Right renal cortex interstitium (tissue), 3 donors: ENCODE measurements at places on chromosomes 16 and 17. TPM values are rescaled to one million over a fixed set of nuclear protein-coding genes. Genes with fewer than 3 reads are reported as not detected.

- DNase-seq, result no peak
Measured at GRCh38 chr17:79743614-79744013, 12.9 kb downstream of the ENPP7 start.

GRCh38 chr17:72063262-72063661 lies 57.6 kb upstream of the SOX9 start:
- DNase-seq, result no peak

The KRT16 gene
- polyA plus RNA-seq, result not detected

- no peak for DNase-seq
Measured at GRCh38 chr16:57514791-57515600, 21.4 kb downstream of the CCDC102A start.

DNA sequence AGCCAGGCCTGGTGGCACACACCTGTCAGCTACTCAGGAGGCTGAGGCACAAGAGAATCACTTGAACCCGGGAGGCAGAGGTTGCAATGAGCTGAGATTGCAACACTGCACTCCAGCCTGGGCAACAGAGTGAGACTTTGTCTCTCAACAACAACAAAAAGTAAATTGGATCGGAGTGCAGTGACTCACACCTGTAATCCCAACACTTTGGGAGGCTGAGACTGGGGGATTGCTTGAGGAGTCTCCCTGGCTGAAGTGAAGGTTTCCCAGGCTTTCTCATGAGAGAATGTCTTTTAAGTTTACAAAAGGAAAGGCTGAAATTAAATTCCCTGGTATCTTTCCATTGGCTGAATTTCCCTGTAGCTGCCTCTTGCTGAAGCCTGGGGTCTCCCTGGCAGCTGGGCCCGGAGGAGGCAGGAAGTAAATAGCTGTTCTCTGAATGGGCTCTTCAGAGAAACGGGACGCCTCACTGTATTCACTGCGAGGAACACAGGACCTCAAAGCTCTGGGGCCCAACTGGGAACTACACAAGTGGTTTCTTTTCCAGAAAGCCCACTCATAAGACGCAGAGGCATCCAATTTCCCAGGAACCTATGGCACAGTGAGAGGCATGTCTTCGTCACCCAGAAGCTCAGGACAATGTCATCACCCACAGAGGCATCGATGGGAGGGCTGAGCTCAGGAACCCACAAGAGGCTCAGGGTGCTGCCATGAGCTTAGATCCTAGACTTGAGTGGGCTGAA lies 77.4 kb upstream of the SMURF2 start:
- no peak for DNase-seq

DNA sequence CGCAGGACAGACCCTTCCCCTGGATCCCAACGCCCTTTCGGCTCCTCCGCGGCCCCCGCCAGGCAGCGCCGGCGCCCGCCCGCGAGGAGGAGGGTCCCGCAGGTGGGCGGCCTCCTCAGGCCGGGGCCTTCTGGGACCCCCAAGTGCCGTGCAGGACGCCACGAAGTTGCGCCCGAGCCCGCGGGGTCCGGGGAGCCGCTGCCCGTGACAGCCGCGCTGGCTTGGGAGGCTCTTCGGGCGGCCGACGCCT lies 504 bp downstream of the ERN1 start:
- no peak for DNase-seq

DNA sequence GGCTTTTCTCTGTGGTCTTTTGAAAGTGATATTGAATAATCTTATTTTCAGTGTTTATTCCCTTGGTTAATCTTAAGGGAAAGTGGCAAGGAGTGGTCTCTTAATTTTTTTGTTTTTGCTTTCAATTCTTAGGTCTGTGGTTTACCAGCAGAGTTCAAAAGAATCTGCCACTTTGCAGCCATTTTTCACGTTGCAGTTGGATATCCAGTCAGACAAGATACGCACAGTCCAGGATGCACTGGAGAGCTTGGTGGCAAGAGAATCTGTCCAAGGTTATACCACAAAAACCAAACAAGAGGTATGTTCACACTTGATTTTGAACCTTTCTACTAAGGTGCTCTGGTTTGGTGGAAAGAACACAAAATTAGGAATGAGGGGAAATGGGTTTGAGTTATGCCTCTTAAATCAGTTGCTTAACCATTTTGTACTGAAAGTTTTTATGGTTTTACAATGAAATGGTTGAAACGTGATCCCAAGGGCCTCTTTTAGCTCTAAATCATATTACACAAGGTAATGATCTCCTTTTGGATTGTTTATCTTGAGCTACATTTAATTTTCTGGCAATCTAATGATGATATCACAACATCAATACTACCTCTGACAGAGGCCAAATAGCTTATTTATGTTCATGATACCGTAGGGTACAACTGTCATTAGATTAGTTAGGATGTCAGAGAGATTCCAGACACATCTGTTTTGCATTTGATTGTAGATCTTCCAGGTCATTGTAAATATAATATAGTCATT lies 51.6 kb upstream of the CRISPLD2 start:
- DNase-seq, result no peak

DNA sequence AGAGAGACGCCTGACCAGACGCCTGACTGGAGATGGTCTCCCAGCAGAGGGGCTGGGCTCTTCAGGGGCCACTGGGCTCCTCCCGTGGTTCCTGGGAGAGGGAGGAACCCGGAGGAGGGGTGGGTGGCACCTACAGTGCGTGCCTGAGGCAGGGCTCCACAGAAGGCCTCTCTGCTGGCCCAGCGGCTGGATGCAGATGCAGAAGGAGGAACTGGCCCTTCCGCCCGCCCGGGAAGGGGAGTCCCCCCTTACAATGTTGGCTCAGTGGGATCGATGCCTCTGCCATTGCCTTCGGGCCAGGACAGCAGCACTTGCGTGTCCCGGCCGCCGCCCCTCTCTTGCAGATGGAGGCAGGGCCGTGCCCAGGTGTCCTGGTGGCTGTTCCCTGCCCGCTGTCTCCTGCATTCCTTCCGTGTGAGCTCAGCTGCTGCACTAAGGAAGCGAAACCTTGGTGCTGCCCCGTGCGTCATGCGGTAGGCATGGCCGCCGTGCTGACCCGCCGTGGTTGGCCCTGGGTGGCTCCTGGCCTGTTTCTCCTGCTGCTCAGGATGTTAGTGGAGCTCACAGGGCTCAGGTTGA lies 15.1 kb downstream of the BAIAP2 start:
- DNase-seq, result no peak

GRCh38 chr16:48433116-48433849 lies 48.1 kb upstream of the SIAH1 start:
- DNase-seq, result no peak

- DNase-seq, result no peak
Measured at GRCh38 chr17:69525920-69526841, 111.7 kb downstream of the MAP2K6 start.

DNA sequence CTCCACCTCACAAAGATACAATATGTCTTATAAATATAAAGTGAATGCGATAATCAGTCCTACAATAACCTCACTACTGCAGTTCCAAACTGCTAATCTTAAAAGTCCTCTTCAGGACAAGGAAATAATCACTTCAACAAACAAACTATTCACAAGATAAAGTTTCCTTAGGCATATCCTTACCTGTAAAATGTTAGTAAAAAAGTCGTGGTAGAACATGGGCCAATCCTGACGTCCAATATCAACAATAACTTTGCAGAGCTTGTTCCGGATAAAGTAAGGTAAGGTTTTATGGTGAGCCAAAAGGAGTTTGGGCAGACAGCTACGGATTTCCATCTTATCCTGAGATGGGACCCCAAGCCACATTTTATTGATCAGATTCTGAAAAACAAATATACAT lies 36.0 kb downstream of the XPO6 start:
- no peak for DNase-seq

DNA sequence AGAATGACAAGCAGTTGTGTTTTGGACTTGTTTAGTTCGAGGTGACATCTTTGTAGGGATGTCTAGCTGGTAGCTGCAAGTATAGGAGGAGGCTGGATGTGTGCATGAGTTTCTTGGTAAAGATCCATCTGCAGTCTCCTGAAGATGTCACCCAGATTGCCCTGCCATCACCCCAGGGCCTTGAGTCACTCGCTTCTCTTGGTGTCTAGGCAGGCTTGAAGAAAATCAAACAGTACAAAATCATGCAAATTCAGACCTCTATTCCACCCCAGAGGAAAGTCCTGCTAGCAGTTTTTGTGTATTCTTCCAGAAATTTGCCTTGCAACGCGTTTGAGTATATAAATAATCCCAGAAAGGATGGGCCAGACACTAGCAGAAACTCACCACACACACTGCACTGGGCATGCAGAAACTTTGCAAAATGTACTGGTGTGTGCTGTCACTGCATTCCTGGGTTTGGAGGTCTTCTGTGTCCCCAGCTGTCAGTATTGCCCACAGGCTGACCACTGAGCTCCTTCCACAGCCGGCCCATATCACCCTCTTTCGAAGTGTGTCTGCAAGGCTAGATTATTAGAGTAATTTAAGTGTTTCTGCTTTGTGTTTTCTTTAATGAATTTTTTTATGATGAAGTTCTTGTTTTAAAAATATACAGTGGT lies 51.5 kb downstream of the TENT4B start:
- no peak for DNase-seq

DNA sequence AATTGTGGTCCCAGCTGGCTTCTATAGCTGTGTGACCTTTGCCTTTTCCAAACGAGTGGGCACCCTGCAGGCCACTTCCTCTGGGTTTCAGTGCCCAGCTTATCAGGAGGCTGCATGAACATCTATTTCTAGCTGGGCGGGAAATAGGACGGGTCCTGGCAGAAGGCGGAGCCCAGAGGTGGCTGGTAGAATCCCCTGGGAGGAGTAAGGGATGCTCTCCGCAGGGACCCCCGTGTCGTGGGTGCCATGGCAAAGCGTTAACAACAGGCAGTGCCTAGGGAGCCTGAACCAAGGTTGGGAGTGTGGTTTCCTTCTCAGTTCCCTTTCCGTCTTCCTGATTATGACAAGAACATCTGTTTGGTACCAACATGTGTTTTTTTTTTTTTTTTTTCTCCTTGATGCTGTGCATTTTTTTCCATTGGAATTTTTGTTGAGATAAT lies 58.2 kb downstream of the PLCG2 start:
- DNase-seq, result no peak

The MON1B gene
- 23.0 TPM for polyA plus RNA-seq

DNA sequence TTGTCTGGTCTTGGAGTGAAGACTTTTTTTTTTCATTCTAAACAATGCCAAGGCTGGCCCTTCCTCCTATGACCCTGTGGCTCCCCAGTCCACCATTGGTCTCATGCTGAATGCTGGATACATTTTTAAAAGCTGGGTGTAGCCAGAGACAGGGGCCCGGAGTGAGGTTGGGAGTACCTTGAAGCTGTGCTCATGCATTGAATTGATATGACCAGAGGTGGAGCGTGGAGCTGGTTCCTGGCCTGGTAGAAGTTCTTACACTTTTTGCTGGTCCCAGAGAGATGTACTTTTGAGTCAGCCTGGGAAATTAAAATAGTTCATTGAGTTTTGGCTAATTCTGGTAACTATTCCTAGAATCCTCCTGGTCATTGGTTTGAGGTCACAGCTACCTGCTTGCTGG lies 83.6 kb downstream of the CMIP start:
- DNase-seq, result no peak

GRCh38 chr17:56393156-56393555 lies 200.3 kb upstream of the NOG start:
- no peak for DNase-seq

DNA sequence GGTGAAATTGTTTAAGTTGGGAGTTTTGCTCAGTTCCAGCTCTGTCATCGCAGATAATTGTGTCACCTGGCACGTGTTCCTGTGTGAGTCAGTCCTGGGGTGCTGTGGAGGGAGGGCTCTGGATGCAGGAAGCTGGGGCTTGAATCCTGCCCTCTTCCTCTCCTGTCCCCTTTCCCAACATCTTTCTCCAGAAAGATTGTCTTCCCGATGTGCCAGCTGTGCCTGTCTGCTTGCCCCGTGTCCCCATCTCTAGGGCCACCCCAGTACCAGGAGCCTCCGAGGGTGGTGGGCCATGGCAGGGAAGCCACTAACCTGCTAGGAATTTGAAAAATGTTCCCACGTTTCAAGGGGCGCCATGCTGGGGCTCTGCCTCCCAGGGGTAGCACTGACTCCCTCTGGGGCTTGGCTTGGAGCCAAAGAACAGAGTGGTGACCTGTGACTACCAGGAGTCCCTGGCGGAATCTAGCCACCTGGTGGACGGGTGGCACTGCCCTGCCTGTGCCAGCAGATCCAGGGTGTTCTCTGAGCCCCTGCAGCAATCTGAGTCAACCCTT lies 198.1 kb downstream of the ENGASE start:
- peak; percentile 13 for DNase-seq

- no peak for DNase-seq
Measured at GRCh38 chr16:70660672-70661350, 14.5 kb downstream of the IL34 start.

GRCh38 chr17:6603744-6604325 lies 36.7 kb downstream of the KIAA0753 start:
- peak; percentile 7 for DNase-seq

DNA sequence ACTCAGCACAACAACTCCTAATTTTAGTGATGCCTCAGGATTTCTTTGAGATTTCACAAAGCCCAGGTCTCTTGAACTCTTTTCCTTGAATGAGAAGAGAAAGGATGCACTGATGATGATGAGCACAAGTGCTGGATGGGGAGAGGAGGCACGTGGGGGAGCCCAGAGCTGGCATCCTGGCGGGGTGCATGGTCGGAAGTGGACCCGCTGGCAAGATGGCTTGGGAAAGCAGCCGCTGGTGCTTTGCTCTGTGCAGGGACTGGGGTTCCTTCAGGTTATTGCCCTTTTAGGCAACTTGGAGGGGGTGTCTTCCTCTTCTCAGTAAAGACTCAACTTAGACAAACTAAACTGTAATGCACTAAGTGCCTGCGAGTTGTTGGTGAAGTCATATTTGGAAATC lies 22.3 kb downstream of the CALB2 start:
- DNase-seq, result no peak

- DNase-seq, result no peak
Measured at GRCh38 chr17:71260366-71260940, 860.4 kb upstream of the SOX9 start.

DNA sequence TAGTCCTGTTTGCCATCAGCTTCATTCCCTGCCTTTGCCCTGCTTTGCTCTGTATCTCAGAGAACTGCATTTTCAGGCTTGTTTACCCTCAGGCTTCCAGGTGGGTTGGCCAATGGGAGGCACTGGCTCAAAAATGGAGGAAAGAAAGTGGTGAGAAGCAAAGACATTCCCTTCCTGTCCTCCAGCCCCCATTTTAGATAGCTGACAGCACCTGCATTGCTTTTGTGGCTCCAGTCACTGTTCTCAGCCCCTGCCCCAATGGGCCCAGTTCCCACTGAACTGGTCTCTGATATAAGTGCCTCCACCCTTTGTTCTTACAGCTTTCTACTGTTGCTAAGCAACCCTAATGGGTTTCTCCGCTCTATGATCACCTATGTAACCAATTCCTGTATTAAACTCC lies 19.4 kb upstream of the SDK2 start:
- no peak for DNase-seq
